Hypothalamus (tissue), 51 donors: ENCODE measurements at places on chromosomes 16 and 17.

DNA sequence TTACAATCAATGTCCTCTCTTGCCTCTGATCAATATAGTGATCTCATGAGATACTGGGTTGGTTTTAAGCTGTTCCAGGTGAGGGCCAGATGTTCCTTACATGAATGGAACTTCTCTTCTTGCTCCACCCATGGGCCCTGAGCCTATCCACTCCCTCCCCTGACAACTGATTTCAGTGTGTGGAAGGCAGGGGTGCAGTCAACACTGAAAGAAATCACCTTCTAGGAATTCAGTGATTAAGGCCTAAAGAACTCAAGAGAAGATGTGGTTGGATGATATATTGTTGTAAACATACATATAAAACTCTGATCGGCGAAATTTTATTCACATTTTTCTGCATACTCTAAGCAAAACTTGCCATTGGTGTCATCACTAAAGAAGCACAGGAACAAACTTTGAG, 6.7 kb upstream of the GOSR2 start:
- no peak for DNase-seq

DNA sequence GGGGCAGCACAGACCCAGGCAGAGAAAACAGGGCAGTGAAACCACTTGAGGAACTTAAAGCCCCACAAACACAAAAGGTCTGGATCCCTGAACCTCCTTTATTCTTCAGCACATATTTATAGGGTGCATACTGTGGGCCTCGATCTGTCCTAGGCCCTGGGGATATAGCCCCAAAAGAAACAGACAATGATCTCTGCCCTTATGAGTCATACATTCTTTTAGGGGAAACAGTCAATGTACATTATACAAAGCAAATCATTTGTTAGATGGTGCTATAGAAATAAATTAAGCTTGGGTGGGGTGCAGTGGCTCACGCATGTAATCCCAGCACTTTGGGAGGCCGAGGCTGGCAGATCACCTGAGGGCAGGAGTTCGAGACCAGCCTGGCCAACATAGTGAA, 10.0 kb upstream of the HES7 start:
- no peak for DNase-seq

GRCh38 chr17:45729294-45729907, 54.7 kb upstream of the CRHR1 start:
- DNase-seq, result no peak

GRCh38 chr16:81633680-81634379, 145.3 kb upstream of the PLCG2 start:
- DNase-seq, result no peak

GRCh38 chr17:14042411-14042810, 26.9 kb upstream of the COX10 start:
- no peak for DNase-seq

DNA sequence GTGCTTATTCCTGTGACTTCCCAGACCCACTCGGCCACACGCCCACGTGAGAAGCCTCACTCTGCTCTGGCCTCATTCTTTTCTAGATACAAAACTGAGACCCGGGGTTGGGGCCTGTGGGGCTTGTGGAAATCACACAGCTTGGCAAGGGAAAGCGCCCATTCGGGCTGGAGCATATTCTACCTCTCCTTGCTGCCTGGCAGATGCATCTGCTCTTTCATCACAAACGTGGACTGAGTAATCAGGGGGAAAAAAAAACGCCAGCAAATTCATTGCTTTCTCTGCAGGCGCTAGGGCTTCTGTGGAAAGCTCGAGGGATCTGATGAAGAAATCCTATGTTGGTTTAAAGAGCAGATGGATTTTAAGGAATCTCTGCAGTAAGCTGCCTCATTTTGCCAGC, 44.4 kb downstream of the DNAH9 start:
- DNase-seq, result no peak

GRCh38 chr17:17919169-17920107, 52.8 kb downstream of the TOM1L2 start:
- no peak for DNase-seq

DNA sequence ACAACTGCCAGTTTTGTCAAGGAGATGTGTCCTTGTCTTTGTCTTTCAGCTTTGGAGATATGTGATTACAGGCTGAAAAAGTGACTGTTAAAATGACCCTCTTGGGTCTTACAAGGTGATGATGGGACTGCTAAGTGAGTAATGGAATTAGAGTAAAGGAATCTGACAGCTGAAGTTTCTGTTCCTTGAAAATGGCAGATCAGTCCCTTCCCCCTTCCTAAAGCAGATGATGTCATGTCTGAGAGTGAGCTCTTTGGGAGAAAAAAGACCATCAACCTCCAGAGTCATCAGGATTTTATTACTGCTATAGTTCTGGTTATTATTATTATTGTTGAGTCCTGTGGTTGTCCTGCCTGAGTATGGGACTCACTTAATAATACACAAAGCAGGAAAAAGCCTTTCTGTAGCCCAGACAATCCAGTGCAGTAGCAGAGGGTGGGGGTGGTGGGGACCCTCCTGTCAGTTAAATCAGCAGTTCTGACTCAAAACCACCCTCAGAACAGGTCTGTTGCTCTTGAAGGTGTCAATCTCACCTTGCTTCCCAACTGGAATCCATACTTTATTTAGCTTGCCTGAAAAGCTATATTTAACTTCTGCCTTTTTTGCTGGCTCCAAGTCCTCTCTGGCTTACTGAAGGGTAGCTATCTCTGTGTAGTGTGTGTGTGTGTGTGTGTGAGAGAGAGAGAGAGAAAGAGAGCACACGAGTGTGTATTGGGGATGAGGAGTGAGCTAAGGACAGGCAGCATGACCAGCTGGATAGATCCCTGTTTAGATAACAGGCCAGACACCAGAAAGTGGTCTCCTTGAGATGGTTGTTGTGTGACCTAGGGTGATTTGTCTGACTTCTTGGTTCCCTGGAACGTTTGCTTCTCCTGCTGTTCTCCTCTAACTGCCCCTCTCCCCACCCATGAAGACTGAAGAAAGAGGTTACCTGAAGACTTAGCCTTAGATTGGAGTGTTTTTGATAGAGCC, 4.9 kb downstream of the HROB start:
- DNase-seq, result no peak

- DNase-seq, result no peak
Measured at GRCh38 chr17:66748578-66748977, 86.3 kb upstream of the CACNG5 start.

DNA sequence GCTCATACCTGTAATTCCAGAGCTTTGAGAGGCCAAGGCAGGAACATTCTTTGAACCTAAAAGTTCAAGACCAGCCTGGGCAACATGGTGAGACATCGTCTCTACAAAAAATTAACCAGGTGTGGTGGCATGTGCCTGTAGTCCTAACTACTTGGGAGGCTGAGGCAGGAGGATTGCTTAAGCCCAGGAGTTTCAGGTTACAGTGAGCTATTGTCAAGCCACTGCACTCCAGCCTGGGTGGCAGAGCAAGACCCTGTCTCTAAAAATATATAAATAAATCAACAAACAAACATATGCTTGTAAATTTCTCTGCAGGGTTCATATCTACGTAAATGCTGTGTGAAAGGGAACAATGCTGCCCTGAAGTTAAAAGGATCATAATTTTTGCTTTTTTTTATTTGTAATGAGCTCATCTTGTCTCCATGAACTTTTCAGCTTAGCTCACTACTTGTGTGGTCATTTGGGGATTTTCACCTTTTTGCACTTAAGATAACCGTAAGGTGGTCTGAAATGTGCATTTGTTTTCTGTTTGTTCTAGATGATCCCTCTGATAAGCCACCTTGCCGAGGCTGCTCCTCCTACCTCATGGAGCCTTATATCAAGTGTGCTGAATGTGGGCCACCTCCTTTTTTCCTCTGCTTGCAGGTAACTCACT, 16.4 kb downstream of the TADA2A start:
- DNase-seq, result no peak

DNA sequence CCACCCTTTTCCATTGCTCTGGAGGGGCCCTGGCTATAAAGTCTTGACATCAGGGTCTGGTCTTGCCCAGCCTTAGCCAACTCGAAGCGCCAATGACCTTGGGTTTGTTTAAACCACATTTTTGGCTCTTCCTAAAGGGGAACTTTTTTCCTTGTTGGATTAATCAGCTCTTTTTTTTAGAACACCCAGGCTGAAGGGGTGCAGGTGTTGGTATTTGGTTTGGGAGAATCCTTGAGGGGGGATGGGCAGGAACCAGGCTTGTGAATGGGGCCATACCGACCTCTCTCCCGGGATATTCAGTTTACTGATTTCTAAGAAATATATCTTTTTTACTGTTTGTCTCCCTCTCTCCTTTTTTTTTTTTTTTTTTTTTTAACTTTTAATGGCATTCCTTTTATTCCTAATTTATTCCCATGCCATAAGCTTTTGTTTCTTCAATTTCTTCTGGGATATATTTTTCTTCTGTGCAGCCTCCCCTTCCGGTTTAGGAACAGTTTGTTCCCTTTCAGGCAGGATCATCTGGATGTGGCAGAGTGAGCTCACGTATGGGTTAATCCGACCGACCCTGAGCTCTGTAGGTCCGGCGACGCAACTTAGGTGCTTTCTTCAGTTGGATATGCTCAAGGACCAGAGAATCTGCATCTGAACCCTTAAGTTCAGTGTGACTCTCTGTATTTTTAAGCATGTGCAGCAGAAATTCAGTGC, 129.5 kb downstream of the ABCC6 start:
- DNase-seq, result no peak

- DNase-seq, result no peak
Measured at GRCh38 chr17:44965481-44966234, 2.4 kb downstream of the C1QL1 start.

GRCh38 chr17:59837308-59838051, 55.3 kb downstream of the TUBD1 start:
- DNase-seq, result no peak

DNA sequence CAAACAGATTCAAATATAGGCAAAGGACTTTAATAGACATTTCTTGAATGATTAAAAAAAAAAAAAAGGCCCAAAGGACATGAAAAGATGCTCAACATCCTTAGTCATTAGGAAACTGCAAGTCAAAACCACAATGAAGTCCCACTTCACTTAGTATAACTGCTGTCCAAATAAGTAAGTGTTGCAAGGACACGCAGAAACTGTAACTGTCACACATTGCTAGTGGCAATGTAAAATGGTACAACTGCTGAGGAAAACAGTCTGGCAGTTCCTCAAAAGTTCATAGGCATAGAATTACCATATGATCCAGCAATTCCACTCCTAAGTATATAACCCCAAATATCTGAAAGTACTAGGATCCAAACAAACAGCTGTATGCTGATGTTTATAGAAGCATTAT, 112.7 kb downstream of the BRIP1 start:
- no peak for DNase-seq

DNA sequence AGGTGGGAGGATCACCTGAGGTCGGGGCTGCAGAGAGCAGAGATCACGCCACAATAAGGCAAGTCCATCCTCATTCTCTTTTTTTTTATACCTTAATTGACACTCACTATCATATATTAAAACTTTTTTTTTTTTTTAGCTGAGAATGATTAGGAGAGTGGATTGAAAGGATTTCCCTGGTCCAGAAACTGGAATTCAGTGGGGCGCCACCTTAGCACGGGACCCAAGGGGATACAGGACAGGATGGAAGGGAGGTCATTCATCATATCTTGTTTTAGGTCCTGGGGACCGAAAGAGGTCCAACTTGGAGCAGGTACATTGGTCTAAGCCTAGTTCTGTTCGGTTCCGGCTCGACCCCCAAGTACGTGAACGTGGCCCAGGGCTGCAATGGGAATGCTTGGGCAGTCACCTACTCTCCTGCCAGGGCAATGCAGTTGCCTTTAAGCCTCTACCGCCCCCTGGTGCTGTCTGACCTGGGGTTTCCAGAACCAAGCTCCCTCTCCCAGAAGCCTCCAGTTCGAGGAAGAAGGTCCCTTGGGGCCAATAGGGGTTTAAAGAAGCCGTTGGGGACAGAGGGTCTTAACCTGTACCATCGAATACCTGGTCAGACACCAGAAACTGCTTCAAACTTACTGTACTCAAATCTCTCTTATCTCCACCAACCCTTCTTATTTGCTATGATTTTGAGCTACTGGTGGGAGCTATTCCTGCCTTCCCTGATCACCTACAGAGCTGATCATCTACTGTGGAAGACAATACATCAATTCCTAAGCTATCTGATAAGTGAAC, 19.9 kb upstream of the GPATCH8 start:
- no peak for DNase-seq

DNA sequence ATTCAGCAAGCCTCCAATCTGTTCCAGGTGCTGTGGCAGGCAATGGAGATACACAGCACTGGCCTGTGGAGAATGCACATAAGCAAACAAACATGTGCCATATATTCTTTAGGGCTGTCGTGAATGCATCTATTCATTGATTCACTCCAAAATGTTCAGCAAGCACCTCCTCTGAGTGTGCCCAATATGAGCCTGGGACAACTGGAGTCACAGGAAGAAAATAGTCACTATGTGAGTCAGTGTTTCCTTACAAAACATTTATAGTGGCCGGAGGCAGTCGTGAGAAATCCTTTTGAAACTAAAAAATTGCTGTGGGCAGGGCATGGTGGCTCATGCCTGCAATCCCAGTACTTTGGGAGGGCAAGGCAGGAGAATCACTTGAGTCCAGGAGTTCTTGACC, 310.1 kb downstream of the CA10 start:
- DNase-seq, result no peak

DNA sequence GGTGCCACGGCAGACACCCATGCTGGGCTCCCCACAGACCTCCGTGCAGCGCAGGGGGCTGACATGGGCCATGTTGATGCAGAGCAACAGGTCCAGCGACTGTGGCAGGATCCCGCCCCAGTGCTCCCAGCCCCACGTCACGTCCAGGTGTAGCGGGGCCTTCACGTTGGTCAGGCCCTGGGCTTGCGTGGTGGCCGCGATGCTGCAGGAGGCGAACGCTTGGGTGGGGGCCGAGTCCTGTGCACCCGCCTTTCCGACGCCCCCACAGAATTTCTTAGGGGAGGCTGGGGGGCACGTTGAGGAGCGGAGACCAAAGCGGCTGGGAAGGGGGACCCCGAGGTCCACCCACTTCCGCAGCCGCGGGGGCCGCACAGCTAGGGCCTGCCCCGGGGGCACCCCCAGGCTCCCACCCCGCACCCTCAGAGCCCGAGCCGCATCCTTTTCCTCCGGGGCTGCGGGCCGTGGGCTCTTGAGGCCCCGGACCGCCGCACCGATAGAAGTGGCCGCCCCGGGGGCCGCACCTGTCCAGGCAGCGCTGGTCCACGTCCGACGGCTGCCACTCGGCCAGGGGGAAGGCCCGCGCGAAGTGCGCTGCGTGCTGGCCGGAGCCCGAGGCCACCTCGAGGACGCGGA, 416 bp downstream of the METTL26 start:
- DNase-seq, result no peak
